ENCODE measurements at places on chromosomes 5 and 9.

DNA sequence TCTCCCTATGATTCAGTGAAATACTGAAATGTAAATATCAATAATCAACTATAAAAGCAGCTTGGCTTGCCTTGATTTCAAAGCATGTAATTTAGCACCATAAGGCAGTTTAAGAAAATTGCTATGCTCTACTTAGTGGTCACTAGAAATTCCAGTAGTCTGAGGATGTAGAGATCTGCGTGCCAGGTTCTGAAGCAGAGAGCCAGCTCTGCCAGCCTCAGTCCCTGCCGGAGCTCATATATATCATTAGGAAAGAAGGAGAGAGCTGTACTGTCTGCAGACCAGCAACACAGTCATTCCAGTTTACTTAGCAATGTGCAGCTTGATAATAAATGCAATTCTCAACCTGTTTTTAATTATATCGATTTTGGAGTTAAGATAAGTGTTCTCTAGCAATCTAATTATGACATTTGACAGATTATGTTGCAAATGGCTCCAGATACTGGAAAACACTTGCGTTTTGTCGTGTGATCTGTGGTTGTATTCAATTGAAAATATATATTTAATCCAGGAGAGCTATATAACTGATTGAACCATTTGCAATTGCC, 540.5 kb downstream of the CTNND2 start:
- DNase-seq = no peak

DNA sequence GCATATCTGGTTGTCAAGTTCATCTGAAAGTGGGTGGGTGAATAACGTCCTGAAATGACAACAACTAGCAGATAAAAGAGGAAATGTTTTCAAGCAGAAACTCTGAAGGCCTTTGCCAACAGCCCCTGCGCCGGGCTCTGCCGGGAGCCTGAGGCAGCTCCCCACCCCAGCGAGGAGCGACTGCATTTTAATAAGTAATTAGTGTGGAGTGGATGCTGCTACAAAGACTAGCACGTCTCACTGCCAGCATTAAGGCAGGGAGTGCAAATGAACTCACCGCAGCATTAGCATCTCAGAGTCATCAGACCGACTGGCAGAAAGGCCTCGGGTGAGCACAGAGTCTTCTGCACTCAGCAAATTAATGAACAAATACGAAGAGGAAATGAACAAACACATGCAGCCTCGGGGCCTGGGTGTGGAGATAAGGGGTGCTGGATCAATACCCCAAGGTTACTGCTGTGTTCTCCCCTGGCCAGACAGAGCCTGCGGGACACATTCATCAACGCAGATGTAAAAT, 63.8 kb downstream of the VAV2 start:
- DNase-seq = no peak

DNA sequence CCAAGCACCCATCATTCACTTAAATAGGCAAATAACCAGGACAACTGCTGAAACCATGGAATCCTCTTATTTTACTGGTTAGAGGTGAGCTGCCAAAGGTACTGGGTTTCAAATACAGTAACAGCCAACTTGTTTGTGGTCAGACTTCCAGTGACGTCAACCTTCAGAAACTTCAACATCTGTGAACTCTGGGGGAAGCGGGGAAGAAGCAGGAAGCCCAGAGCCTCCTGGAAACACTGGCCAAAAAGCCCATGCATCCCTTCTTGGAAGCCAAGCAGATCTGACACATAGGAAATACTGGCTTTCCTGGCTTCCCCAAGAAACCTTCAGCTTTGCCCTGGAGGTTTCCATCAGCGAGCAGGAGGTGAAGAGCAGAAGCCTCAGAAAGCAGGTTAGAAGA, 4.9 kb upstream of the FRRS1L start:
- DNase-seq = no peak

- no peak for DNase-seq
These were observed 13.4 kb upstream of the JADE2 start for GRCh38 chr5:134511796-134512660.

DNA sequence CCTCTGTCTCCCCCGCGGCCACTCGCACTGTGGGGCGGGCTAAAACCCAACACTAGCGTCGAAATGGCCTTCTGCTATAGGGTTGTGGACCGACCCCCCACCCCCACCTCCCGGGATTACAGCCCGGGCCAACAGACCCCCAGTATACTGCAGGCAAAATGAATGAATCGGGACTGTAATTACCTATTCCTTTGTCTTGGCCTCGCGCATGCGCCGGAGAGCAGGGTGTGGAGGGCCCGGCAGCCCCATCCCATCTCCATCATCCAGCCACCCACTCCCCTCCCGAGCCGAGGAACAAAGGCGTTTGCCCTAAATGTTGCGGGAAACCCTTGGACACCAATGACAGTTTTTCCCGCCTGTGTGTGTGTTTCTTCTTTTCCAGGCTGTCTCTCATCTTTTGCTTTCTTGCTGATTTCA, 1.6 kb downstream of the BASP1 start:
- DNase-seq = no peak

- no peak for DNase-seq
These were observed 29.5 kb downstream of the MRPS27 start for GRCh38 chr5:72290356-72291133.

- DNase-seq = no peak
These were observed 101.0 kb downstream of the SPOCK1 start for GRCh38 chr5:137398154-137398553.

- DNase-seq = no peak
These were observed 1.7 kb upstream of the TOPORS start for GRCh38 chr9:32554107-32554506.

DNA sequence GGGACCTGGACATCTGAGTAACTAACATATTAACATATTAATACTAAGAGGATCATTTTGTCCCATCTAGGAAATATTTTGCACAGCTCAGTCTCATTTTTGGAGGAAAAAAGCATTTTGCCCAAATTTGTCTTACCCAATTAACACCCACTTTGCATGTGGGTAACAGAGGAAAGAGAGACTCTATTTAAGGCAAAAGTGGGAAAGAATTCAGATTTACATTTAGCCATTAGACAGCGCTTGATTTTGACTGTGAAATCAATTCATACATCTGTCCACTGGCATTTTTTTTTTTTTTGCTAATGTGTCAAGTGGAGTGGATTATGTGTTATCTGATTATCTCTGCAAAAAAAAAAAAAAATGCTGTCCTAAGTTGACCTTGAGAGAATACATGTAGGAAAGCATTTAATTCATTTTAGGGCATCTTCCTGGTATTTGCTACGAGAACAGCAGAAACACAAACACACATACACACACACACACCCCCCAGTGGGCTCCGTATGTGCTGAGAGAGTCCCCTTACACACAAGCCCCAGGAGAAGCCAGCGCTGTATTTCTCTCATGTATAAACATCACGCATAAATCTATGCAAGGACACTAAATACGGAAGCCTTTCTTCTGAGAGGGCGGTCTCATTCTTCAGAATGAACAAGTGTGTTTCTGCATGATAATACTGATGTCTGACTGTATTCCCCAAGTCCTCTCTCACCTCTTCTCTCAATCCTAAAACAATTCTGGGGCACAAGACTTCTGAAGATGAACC, 202.0 kb upstream of the KLF9 start:
- no peak for DNase-seq

- DNase-seq = no peak
These were observed 44.1 kb downstream of the COL23A1 start for GRCh38 chr5:178545941-178546674.

DNA sequence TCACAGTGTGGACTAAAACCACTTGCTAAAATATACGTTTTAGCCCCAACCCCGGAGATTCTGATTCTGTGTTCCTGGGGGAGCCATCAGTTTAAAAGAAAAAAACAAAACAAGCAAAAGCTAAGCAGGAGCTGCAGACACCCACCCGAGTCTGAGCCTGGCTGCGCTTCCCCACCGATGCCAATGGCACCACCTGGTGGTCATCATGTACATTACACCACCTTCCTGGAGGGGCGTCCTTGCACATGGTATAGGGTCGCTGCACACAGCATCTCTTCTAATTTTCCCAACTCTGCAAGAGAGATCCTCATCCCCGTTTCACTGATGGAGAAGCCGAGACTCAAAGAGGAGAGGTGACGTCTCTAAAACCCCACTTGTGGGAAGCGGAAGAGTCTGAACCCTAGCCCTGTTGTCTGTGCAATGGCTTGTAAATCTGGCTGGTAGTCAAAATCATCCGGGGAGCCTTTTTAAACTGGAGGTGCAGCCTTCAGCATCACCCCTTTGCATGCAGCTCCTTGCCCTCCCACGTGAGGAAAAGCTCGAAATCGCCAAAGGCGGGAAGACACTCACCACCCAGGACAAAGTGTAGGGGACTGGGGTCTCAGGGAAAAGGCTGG, 23.1 kb upstream of the CNOT6 start:
- no peak for DNase-seq

DNA sequence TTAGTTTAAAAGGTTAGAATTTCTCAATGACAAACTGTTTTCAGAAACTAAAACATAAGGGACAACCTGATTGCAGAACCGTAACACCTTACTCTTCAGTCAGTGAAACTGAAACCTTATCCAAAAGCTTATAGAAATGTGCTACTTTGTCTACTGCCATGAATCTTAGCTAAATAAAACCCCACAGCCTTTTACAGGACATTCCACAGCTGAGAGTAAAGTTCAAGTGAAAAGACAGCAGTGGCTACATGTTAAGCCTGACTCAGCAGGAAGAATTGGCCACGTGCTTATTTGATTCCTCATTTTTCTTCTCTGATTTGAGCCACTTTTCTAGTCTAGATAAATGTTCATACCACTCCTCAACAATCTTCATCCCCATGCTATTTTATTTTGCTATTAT, 278.7 kb upstream of the ISL1 start:
- no peak for DNase-seq

- DNase-seq = no peak
These were observed 36.0 kb downstream of the SH3GL2 start for GRCh38 chr9:17614903-17615302.

DNA sequence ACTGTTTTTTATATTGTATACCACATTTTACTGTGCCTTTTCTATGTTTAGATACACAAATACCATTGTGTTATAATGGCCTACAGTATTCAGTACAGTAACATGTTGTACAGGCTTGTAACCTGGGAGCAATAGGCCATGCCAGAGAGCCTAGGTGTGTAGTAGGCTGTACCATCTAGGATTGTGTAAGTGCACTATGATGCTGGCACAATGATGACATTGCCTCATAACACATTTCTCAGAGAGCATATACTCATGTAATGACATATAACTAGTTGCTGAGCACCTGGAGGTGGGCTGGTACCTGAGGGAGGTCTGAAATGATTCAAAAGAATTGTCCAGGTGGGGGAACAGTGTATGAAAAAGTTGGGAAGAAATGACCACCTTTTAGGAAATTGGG, 13.9 kb downstream of the TTC39B start:
- no peak for DNase-seq

DNA sequence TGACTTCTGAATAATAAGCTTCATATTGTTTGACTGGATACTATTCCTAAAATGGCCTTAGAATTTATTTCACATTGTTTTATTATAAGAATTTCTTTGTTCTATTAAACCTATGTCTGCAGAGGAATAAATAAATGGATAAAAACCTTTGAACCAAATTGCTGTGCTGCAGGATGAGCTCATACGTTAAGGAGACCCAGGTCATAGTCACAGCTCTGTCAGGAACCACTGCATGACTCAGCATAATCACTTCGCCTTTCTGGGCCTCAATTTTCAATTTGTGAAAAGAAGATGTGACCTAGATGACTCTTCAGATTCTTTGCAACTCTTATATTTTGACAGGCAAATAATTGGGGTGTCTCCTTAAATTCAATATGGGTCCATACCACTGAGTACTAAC, 36.7 kb upstream of the HMHB1 start:
- DNase-seq = no peak
